ENCODE measurements at places on chromosomes 5 and 9. TPM values are rescaled to one million over a fixed set of nuclear protein-coding genes. Genes with fewer than 3 reads are reported as not detected.

DNA sequence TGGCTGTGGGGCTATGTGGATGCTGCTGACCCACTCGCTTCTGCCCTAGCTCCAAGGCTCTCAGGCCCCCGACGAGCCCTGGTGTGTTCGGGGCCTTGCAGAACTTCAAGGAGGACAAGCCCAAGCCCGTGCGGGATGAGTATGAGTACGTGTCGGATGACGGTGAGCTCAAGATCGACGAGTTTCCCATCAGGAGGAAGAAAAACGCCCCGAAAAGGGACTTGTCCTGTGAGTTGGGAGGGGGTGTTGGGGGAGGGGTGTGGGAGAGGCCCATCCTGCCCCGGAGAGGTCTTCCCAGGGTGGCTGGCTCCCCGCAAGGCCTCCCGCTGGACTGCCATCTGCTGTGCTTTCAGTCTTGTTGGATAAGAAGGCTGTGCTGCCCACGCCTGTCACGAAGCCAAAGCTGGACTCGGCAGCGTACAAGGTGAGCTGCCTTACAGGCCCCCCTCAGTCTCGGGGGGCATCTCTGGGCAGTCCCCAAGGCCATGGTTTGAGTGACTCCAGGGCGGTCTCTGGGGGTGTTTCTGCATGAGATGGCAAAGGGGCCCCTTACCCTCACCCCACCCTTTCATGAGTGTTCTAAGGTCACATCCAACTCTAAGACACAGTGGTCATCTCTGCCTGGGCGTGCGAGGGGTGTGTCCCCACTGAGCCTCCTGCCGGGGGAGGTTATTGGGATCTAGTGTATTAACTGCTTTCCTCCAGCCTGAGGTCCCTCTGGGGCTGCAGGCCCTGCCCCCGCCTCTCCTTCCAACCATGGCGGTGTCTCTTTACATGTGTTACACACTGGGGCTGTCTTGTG, 89.5 kb downstream of the PHF2 start:
- peak; percentile 12 for DNase-seq

DNA sequence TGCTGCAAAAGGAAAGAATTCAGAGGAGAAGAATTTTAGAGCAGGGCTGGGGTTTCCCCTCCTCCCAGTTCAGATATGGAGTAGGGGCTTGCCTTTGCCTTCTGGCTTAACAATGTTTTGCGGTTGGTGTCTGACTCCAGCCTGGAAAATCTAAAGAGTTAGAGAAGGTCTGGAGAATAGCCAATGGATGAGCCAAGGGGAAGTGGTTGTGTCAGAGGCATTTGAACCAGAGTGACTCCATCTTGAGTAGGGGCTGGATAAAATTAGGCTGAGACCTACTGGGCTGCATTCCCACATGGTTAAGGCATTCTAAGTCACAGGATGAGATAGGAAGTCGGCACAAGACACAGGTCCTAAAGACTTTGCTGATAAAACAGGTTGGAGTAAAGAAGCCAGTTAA, 133.7 kb downstream of the DIRAS2 start:
- no peak for DNase-seq

- DNase-seq: no peak
Observed at GRCh38 chr9:92180002-92180400, 64.8 kb upstream of the SPTLC1 start.

GRCh38 chr5:91228188-91228587, 154.9 kb downstream of the ARRDC3 start:
- no peak for DNase-seq

- DNase-seq: no peak
Observed at GRCh38 chr9:106738109-106738508, 124.9 kb upstream of the ZNF462 start.

DNA sequence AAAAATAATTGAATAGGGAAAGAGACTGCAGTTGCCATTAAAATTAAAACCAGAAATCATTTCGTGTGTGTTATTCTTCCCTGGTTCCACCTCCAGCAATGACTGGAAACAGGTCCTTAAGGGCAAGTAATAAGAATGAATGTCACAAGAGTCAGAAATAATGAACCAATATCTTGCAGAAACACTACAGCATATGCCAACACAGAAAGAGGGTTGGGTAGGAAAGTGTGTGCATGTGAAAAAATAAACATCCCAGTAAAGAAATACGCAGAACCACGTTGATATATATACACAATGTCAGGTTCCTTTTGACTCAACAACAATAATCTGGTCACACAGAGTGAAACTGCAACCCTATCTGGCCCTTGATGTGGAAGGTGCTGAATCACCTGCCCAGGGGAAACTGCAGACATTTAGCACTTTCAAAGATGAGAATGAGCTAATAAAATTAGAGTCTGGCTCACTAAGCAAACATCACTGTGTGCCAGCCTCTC, 15.0 kb downstream of the HMHB1 start:
- DNase-seq: no peak

DNA sequence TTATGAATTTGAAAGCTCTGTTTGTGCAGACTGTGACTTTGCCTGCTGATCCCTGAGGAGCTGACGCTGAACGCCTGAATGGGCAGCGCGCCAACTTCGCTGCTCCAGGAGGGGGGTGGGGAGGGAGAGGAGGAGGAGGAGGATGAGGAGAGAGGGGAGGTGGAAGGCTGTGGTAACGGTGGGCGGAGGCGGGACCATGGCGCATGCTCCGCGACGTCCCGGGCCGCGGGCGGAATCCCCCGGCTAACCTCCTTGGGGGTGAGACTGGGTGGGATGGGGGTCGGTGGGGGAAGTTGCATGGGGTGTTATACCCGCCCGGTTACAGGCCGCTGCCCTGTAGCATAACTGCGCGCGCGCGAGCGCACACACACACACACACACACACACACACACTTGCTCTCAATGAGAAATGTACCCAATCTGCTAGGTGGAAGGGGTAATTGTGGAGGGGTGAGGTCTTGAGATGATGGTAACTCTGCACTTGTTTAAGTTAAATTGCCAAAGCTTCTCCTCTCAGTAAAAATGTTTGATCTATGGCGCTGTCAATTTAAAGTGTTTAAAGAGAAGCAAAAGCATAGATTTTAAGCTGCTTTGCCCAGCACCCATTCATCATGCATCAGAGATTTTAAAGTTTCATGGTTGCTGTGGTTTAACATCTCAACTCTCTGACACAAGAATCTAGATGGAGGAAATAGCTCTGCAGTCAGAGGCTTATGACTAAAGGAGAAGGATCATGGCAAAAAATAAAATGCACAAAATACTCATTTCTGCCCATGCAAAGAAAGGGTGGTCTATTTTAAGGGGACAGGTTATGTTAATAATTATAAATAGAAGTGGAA, 76.6 kb upstream of the TBCA start:
- peak; percentile 62 for DNase-seq

DNA sequence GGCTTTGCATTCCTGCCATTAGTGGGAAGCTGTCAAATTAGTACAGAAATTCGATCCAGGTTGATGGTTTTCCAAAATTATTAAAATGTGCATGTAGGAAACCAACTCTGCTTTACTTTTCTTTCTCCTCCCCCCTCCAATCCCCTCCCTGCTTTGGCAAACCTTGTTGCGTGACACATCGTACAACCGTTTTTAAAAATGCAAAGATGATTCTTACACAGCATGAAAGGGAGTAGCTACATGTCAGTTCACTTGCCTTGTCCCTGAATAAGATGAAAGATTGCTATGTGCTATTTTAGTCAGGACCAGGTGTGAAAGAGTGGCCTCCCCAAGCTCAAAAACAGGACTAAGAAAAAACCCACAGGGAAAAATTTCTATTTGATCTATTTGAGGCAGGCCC, 11.7 kb downstream of the SNCAIP start:
- DNase-seq: no peak

GRCh38 chr5:144295284-144295683, 124.6 kb downstream of the KCTD16 start:
- no peak for DNase-seq

- DNase-seq: no peak
Observed at GRCh38 chr9:130996205-130996604, 12.8 kb upstream of the LAMC3 start.

DNA sequence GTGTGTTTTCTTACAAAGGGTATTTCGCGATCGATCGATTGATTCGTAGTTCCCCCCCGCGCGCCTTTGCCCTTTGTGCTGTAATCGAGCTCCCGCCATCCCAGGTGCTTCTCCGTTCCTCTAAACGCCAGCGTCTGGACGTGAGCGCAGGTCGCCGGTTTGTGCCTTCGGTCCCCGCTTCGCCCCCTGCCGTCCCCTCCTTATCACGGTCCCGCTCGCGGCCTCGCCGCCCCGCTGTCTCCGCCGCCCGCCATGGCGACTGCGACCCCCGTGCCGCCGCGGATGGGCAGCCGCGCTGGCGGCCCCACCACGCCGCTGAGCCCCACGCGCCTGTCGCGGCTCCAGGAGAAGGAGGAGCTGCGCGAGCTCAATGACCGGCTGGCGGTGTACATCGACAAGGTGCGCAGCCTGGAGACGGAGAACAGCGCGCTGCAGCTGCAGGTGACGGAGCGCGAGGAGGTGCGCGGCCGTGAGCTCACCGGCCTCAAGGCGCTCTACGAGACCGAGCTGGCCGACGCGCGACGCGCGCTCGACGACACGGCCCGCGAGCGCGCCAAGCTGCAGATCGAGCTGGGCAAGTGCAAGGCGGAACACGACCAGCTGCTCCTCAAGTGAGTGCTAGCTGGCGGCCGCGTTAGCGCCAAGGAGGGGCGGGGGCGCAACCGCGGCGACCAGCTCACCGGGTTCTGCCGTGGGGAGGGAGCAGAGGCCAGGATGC, 480 bp downstream of the LMNB1 start:
- DNase-seq: peak; percentile 70

GRCh38 chr5:160641405-160641804, 210.6 kb downstream of the ATP10B start:
- no peak for DNase-seq

- no peak for DNase-seq
Observed at GRCh38 chr9:136667214-136667939, 4.7 kb downstream of the EGFL7 start.

GRCh38 chr5:134041570-134042411, 37.0 kb upstream of the VDAC1 start:
- no peak for DNase-seq

- no peak for DNase-seq
Observed at GRCh38 chr5:112732131-112732530, 5.6 kb upstream of the APC start.

Gene CNTNAP3
- not detected for total RNA-seq

Gene SEMA5A
- 0.03 TPM for total RNA-seq

Gene PCA3
- total RNA-seq: not detected

Gene PCDHA9
- total RNA-seq: not detected

All from activated naive CD8-positive, alpha-beta T cell treated with anti-CD3 and anti-CD28 coated beads, Interleukin-2, amount 10 ng/mL, durations not matched to agents 7 days and 5 days (primary cell).